ENCODE measurements at places on chromosomes 11 and 22. TPM values are rescaled to one million over a fixed set of nuclear protein-coding genes. Genes with fewer than 3 reads are reported as not detected.

Gene ASRGL1
- 11.3 TPM for total RNA-seq

Gene KDM4E
- total RNA-seq = not detected

Gene ANGPTL5
- total RNA-seq = not detected

Gene PGA4
- total RNA-seq = not detected

Gene PIK3C2A
- 17.3 TPM for total RNA-seq

Gene TMEM45B
- 0.36 TPM for total RNA-seq

Gene MRPL23
- 73.8 TPM for total RNA-seq

Gene CASP12
- not detected for total RNA-seq

Gene FOLR1
- not detected for total RNA-seq

Gene ARHGAP42
- total RNA-seq = 0.32 TPM

Gene APOL5
- total RNA-seq = not detected

Gene MYRF
- 1.2 TPM for total RNA-seq

Gene NAALADL1
- 9.8 TPM for total RNA-seq

Gene CTSF
- 0.77 TPM for total RNA-seq
